ENCODE measurements at places on chromosomes 5 and 9. TPM values are rescaled to one million over a fixed set of nuclear protein-coding genes. Genes with fewer than 3 reads are reported as not detected.

- H3K4me3 ChIP-seq = no peak overlapping the region
- no peaks in the 10 kb centered on the region for H3K27me3 ChIP-seq
- H3K36me3 ChIP-seq = no peaks in the 10 kb centered on the region
- H3K27ac ChIP-seq = no peak overlapping the region
These were observed 565.7 kb upstream of the WWC1 start for GRCh38 chr5:167725741-167726140.

DNA sequence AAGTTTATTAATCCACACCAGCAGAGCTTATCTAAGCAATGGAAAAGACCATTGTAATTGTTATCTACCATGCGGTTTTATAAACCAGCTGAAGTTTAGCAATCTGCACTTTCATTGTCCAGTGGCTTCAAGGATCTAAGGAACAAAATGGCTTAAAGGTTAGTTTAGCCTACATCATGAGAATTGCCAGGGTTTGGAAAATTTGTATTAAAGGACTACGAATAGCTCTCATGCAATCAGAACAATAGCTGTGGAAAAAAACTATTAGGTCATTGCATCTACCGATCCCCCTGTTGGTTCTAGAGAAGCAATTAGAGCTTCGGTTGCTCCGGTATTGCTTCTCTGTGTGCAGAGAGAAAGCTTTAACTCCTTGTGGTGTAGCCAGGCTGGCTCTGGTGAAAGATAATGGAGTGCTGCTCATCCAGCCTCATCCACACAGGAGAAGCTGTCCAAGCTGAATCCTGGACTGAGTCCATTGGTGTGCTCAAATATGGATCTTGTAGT is 86.3 kb upstream of the SLC12A2 start:
- H3K4me1 ChIP-seq = no peaks in the 10 kb centered on the region
- H3K27ac ChIP-seq = no peak overlapping the region
- H3K36me3 ChIP-seq = no peaks in the 10 kb centered on the region
- no peak for DNase-seq
- no peaks in the 10 kb centered on the region for H3K27me3 ChIP-seq
- no peak overlapping the region for H3K4me3 ChIP-seq

The NR5A1 gene
- 0.96 TPM for total RNA-seq

- peak overlapping the region; percentile 85 for H3K27ac ChIP-seq
- no peaks in the 10 kb centered on the region for H3K36me3 ChIP-seq
- H3K27me3 ChIP-seq = no peaks in the 10 kb centered on the region
- no peak for DNase-seq
- peak overlapping the region; percentile 71 for H3K4me3 ChIP-seq
These were observed 727 bp upstream of the ADRB2 start for GRCh38 chr5:148825716-148826052.

GRCh38 chr5:170151097-170151831 is 45.6 kb downstream of the FOXI1 start:
- H3K36me3 ChIP-seq = no peaks in the 10 kb centered on the region
- DNase-seq = peak; percentile 80
- H3K27ac ChIP-seq = peak overlapping the region; percentile 68
- H3K27me3 ChIP-seq = no peaks in the 10 kb centered on the region

- no peak for DNase-seq
- H3K27me3 ChIP-seq = no peaks in the 10 kb centered on the region
- no peak overlapping the region for H3K4me3 ChIP-seq
- H3K36me3 ChIP-seq = no peaks in the 10 kb centered on the region
These were observed 45.7 kb upstream of the FAM170A start for GRCh38 chr5:119583684-119584083.

DNA sequence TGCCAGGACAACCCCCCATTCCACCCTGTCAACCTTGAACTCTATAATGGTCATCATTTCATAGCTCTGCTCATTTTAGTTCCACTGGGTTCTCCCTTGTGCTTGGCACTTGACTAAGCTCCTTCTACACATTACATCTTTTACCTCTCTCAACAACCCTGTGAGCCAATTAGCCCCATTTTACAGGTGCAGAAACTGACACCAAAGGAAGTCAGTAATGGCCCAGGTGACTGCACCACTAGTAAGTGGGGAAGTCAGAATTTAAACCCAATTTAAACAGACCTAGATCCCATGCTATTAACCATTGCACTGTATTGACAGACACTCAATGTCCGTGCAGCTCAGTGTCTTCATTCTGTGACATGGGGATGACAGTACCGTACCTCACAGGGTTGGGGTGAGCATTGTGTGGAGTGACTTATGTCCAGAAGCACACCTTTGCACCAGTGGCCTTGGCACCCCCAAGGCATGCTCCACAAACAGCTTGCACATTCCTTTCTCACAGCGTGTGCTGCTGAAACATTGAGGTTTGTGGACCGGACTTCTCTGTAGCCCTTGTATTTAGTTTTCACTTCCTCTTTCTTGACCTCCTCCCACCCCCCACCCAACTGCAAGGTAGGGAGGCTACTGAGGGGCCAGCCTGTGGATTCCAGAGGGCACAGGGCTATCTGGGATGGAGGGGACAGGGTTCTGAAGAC is 23.1 kb downstream of the IRF1 start:
- H3K36me3 ChIP-seq = no peaks in the 10 kb centered on the region
- H3K4me1 ChIP-seq = no peaks in the 10 kb centered on the region
- no peak overlapping the region for H3K27ac ChIP-seq
- no peaks in the 10 kb centered on the region for H3K27me3 ChIP-seq
- no peak overlapping the region for H3K4me3 ChIP-seq

DNA sequence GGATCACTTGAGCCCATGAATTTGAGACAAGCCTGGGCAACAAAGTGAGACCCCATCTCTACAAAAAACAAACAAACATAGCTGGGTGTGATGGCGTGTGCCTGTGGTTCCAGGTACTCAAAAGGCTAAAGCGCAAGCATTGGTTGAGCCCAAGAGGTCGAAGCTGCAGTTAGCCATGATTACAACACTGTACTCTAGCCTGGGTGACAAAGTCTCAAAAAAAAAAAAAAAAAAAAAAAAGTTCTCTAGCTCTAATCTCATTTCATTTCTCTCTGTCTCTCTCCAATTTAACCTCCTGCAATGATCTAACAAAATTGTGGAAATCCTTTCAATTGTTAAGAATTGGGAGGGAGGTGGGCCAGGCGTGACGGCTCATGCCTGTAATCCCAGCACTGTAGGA is 33.3 kb downstream of the LPAR1 start:
- peaks cover 3% of the 10 kb centered on the region for H3K4me1 ChIP-seq
- no peaks in the 10 kb centered on the region for H3K27me3 ChIP-seq
- H3K4me3 ChIP-seq = no peak overlapping the region

DNA sequence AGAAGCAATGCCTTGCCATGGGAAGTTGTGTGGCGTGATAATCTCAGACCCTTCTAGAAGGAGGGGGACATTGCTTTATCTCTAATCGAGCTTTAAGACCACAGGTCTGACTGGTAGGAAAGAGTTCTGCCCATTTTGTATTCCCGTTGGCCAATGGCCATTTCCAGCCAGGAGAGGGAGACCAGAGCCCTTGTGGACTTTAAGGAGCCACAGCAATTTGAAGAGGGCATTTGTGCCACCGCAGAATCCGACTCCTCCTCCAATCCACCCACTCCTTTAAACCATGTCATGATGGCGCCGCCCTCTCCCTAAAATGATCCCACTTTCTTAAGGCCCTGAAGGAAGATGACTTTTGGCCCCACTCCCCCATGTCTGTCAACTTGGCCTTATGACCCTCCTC is 560.5 kb upstream of the ADAMTS16 start:
- DNase-seq = no peak
- H3K27me3 ChIP-seq = no peaks in the 10 kb centered on the region
- H3K4me3 ChIP-seq = no peak overlapping the region
- H3K4me1 ChIP-seq = no peaks in the 10 kb centered on the region
- H3K36me3 ChIP-seq = no peaks in the 10 kb centered on the region

- no peaks in the 10 kb centered on the region for H3K4me1 ChIP-seq
- H3K27ac ChIP-seq = no peak overlapping the region
- DNase-seq = no peak
- H3K4me3 ChIP-seq = no peak overlapping the region
- no peaks in the 10 kb centered on the region for H3K27me3 ChIP-seq
- H3K36me3 ChIP-seq = peaks cover 31% of the 10 kb centered on the region
These were observed 18.8 kb downstream of the SRD5A1 start for GRCh38 chr5:6652025-6652424.

The CCDC192 gene
- total RNA-seq = not detected

DNA sequence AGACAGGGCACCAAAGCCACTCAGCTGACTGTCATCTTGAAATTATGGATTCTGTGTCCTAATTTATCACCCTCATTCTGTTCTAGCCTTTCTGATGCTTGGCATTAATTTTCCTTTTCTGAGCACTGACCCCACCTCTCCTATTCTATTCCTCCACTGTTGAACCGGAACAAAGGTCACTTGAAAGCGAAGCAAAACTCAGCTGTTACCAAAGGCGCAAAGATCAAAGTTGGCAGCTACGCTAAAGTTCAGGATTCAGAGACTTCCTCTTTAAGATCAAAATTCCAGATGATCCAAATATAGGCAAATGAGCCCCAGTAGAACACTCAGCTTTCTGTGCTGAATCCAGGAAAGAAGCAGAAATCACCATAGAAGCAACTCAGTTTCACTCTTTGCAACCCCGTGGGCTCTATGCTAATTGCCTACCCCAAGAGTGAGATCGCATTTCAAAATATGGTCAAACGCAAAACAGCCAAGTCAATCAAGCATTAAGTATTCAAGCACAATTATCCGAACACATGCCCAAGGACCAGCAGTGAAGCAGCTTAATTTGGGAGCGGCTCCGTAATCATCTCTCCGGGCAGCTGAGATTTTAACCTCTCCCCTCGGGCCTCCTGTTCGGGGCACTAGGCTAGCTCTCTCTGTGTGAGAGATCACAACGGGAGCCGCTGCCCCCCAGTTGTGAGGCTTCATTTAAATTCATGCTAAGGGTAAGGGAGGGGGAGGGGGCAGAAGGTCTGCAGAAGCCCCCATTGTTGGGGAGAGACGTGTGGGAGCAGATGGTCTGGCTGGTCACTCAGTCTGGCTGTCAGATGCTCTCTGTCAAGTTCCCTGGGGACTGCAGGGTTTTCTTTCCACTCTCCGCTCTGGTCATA is 288.6 kb downstream of the ELAVL2 start:
- H3K27me3 ChIP-seq = no peaks in the 10 kb centered on the region
- peak overlapping the region; percentile 3 for H3K4me3 ChIP-seq
- no peak overlapping the region for H3K27ac ChIP-seq
- no peak for DNase-seq
- no peaks in the 10 kb centered on the region for H3K36me3 ChIP-seq
- no peaks in the 10 kb centered on the region for H3K4me1 ChIP-seq

DNA sequence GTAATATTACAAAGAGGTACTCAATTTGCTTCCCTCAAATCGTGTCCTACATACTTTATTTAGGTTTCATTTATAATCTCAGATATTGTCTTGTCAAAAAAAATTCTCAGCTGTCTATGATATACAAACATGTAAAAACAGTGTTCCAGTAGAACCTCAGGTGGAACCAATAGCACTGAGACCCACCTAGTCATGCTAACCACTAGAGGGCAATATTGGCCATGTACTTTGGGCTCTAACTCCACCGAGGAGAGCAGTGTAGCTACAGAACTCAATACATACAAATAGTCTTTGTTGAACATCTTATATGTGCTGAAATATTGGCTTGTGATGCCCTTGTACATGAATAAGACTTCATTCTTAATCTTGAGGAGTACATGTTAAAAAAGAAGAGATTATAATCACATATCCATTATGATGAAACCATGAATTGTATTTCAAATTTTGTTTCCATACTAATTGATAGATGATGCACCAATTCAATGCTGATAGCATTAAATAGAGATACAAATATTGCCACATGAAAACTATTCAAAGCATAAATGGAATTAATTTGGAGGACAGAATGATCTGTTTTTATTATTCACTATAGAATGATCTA is 71.2 kb upstream of the CNTLN start:
- no peak overlapping the region for H3K27ac ChIP-seq
- H3K4me1 ChIP-seq = no peaks in the 10 kb centered on the region

GRCh38 chr5:31244921-31245320 is 51.4 kb downstream of the CDH6 start:
- no peak overlapping the region for H3K27ac ChIP-seq
- no peak overlapping the region for H3K4me3 ChIP-seq
- no peak for DNase-seq
- H3K4me1 ChIP-seq = no peaks in the 10 kb centered on the region
- H3K36me3 ChIP-seq = no peaks in the 10 kb centered on the region
- H3K27me3 ChIP-seq = no peaks in the 10 kb centered on the region

DNA sequence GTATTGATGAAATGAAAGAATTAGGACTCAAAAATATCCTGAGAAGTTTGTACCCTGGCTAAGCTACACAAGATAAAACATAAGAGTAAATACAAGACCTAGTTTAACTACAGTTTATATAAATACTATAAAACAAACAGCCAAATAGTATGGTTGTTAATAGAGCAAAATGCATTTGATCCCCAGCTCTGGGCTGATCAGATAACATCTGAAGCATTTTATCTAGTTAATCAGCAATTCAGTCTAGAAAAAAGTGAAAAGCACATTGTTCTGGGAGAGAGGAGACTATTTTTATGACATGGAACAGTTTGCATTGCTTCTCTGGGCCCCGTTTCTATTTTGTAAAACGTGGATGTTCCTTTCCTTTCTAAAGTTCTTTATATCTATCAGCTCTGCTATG is 139.6 kb upstream of the RORB start:
- no peak for DNase-seq
- no peak overlapping the region for H3K4me3 ChIP-seq
- no peaks in the 10 kb centered on the region for H3K4me1 ChIP-seq
- no peak overlapping the region for H3K27ac ChIP-seq
- H3K27me3 ChIP-seq = no peaks in the 10 kb centered on the region

GRCh38 chr5:31079668-31080067 is 113.8 kb upstream of the CDH6 start:
- no peaks in the 10 kb centered on the region for H3K27me3 ChIP-seq
- no peaks in the 10 kb centered on the region for H3K4me1 ChIP-seq
- no peak for DNase-seq
- H3K27ac ChIP-seq = no peak overlapping the region
- H3K36me3 ChIP-seq = no peaks in the 10 kb centered on the region
- H3K4me3 ChIP-seq = no peak overlapping the region

DNA sequence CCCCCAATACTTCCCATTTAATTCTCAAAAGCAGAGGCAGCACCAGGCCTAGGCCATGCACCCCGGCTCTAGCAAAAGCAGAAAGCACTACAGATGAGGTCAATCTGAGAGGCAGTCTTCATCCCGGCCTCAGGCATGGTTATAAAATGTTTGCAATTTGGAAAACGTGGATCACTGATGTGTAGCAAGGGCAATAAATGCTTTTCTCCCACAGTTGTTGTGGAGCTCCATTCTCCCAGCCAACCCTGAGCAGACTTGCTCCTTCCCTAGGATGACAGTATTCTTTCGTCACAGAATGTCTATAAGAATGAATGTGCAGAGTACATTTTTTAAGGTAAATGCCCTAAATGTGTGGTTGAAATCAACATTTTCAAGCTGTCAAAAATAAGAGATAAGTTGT is 157.3 kb upstream of the DAPK1 start:
- no peak overlapping the region for H3K27ac ChIP-seq
- H3K36me3 ChIP-seq = no peaks in the 10 kb centered on the region
- no peak for DNase-seq
- H3K4me1 ChIP-seq = peaks cover 5% of the 10 kb centered on the region

- H3K4me3 ChIP-seq = no peak overlapping the region
- peak; percentile 97 for DNase-seq
- peaks cover 12% of the 10 kb centered on the region for H3K4me1 ChIP-seq
- H3K27ac ChIP-seq = peak overlapping the region; percentile 94
- H3K36me3 ChIP-seq = no peaks in the 10 kb centered on the region
- H3K27me3 ChIP-seq = no peaks in the 10 kb centered on the region
These were observed 100.6 kb downstream of the LHFPL2 start for GRCh38 chr5:78547731-78548615.

Measured in ascending aorta (tissue), 2 donors.